ENCODE measurements at places on chromosomes 2 and 18.

- no peak for DNase-seq
These were observed 8.3 kb downstream of the FOSL2 start for GRCh38 chr2:28400921-28401320.

GRCh38 chr2:102048465-102048864, 56.7 kb downstream of the IL1R2 start:
- no peak for DNase-seq

DNA sequence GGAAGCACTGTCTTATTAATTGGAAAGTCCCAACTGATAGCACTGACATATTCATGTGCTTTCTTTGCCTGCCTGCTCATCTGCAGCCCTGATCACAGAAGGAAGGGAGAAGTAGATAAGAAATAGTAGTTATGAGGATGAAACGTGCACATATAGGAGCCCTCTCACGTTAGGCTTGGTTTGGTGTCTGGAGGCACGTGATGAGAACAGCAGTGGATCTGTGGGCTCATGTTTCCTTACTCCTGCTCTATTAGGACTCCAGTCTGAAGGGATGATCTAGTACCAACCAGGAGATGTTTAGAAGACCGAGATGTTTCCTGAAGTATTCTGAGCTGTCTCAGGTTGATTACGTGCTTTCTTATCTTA, 84.9 kb downstream of the MAP4K4 start:
- DNase-seq = no peak

- no peak for DNase-seq
These were observed 80.5 kb upstream of the UPP2 start for GRCh38 chr2:158021226-158021625.

- DNase-seq = no peak
These were observed 1310.9 kb upstream of the TMEFF2 start for GRCh38 chr2:193505620-193506019.

DNA sequence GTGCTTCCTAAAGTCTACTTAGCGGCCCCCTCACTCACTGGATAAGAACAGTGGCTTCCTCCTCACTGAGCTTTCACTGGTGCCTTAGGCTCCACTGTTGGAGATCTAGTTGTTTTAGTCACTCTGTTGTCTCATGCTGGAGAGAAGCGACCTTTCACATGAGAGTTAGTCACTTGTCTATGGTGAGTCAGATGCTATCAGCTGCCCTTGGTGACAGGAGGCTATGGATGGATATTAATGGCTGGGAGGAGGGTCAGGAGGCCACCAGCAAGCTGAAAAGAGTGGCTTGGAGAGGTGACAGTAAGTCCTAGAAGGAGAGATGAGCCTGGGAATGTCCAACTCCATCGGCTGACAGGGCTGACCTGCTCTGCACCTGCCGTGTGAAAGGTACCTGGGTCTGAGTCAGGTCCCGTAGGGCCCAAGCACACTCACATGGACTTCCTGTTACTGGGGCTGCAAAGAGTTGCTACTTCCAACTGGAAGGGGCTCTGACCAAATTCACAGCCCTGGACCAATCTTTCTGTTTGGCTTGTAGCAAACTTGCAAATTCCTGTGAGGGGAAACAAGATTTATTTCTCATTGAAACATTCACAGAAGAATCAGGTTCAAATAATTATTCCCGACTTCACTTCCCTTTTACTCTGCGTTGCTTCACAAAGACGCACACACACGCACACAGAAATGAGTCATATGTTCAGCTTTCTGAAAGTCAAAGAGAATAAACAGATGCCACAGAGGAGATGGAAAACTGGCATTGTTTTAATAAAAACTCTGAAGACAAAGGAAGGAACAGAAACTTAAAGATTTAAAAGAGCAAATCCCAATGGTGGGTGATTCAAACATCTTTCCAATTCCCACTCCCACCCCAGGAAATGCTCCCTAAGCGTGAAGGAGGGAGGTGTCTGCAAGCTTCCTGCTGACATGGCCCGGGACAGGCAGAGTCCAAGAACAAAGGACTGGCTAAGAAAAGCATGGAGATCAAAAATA, 203.5 kb upstream of the TWIST2 start:
- no peak for DNase-seq

- no peak for DNase-seq
These were observed 24.4 kb downstream of the NMS start for GRCh38 chr2:100494712-100495111.

GRCh38 chr18:49094136-49094535, 143.4 kb upstream of the SMAD7 start:
- DNase-seq = no peak

DNA sequence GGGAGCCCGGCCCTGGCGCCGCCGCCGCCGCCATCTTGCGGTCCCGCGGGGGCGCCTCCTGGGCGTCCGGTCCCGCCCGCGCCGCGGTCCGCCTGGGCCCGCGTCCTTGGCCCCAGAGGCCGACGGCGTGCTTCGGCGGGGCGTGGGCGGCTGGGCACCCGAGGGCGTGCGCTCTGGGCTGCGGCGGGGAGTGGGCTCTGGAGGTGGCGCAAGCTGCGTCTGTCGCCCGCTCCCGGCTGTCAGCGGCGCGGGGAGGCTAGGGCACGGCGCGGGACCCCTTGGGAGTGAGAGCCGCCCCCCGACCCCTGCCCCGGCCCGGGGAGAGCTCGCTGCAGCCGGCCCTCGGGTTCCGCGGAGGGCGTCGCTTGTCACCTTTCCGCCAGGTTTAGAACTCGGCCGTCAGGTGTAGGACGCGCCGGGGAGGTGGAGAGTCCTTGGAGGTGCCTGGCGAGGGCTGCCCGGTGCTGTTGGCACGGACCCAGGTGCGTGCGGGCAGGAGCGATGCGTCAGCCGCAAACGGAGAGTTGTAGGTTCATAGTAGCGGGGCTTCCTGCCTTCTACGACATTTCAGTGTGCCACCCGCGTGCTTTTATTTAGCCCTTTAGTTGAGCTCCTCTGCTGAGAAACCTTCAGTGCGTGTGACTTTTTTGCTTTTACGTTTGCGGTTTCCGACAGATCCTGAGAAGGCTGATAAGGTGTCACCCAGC, 921 bp downstream of the VAPA start:
- no peak for DNase-seq

- DNase-seq = no peak
These were observed 109.9 kb upstream of the CD302 start for GRCh38 chr2:159907909-159908308.

GRCh38 chr2:66897181-66897580, 462.3 kb downstream of the MEIS1 start:
- DNase-seq = no peak

GRCh38 chr2:234031207-234031606, 19.3 kb upstream of the SPP2 start:
- no peak for DNase-seq

DNA sequence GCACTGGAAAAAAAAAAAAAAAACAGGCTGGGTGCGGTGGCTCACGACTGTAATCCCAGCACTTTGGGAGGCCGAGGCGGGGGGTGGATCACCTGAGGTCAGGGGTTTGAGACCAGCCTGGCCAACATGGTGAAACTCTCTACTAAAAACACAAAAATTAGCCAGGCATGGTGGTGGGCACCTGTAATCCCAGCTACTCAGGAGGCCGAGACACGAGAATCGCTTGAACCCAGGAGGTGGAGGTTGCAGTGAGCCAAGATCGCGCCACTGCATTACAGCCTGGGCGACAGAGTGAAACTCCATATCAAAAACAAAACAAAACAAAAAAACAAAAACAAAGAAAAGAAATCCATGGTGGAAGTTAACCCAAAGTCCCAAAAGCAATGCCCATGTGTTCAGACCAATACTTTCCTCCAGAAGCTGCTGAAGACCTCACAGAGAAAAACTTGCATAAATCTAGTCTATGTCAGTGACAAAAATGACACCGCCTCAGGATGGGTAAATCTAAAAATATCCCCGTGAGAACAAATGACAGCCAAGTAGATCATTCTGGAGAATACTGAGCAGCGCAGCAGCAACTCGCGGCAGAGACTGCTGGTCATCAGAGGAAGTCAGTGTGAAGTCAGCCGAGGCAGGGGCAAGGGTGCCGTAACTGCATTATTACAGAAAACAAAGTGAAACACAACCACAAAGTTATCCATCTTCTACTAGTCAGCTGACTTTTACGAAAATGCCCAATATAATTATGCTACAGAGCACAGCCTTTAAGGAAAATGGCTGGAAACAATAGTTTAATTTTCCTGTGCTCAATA, 41.0 kb downstream of the LPIN2 start:
- no peak for DNase-seq

- no peak for DNase-seq
These were observed 92.7 kb upstream of the MGAT5 start for GRCh38 chr2:134161170-134161547.

DNA sequence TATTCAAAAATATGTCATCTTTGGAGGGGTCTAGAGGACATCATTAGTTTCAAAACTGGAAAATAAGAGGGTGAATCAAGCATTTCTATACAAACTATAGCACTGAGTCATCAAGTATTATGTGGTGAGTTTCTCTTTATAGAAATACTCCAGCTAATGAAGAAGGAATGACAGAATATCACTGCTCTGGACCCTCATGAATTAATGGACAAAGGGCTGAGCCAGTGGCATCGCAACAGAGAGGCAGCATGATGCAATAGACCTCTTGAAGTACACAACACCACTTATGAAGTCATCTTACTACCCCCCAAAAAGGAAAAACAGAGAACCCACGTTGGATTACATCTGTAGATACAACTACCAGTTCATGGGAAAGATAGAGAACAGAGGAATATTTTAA, 27.4 kb upstream of the EIF2AK3 start:
- no peak for DNase-seq

DNA sequence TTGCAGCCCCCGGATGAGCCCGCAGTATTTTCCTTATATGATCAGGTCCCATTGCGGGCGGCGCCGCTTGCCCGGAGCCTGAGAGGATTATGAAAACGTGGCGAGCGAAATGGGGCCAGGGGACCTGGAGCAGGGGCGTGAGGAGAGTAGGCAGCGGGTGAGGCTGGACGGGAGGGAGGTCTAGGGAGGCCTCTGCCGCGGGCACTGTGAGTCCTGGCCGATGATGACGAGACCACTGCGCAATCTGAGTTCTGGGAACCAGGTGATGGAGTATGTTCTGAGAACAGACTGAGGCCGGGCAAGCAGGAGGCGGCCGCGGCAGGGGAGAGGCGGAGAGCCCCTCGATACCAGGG, 790 bp upstream of the ACAA2 start:
- no peak for DNase-seq

DNA sequence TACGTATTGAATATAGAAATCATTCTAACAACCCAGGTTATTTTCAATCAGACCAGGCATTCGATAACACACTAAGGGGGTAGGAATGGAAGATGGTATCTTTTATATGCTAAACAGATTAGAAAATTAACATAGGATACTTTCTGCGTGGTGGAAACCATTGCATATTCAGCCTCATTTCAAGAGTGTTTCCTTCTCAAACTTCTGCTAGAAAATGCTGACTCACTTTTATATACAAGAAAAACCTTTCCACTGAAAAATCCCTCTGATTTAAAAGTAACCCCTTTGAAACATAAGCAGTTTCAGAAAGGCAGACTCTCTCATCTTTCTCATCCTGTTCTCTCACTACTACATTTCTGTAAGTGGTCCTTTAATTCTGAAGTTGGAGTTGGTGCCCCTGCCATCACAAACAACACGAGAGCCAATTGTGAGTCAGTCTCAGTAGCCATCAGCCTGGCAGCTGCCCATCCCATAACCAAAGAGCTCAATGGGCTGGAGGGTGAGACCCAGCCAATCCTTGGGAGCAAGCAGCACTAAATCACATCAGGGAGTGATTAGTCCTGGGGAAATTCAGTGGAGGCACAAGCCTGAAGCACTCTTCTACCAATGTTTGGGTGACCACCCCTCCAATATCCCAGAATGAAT, 343.1 kb downstream of the CELF4 start:
- DNase-seq = no peak

DNA sequence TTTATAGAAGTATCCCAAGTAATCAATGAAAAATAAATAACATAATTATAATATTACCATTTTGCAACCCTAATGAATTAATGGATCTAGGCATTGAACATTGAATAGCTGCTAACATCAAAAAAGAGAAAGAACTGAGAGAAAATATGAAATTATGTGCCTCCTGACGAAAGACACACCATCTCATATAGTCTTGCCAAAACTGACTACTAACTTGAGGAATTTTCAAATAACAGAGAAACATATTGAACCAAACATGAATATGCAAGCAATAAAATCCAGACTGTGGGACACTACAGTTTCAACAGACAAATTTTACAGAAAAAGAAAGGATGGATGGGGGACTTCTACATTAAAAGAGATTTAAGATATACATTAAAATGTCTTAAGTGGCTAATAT, 165.7 kb downstream of the WDPCP start:
- DNase-seq = no peak

- DNase-seq = no peak
These were observed 167.1 kb downstream of the SLC8A1 start for GRCh38 chr2:40284797-40285196.

- DNase-seq = no peak
These were observed 186.6 kb upstream of the ERBB4 start for GRCh38 chr2:212725180-212725579.

GRCh38 chr18:67282796-67283195, 233.7 kb downstream of the DSEL start:
- DNase-seq = no peak

DNA sequence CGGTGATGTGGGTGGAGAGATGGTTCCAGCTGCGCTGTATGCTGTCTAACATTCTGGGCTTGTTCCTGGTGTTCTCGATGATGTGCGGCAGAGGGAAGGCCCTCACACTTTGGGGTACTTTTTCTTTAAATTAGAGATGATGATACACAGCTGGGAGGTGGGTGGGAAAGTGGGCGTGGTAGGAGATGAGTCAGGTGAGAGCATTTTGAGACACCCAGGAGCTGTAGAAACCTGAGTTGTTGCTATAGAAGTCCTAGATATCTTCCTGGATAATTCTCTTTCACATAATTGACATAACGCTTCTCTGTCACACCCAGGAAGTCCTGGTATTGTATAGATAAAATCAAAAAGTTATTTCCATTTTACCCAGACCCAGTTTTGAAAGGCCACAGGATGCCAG, 103.8 kb upstream of the ALKAL2 start:
- no peak for DNase-seq

DNA sequence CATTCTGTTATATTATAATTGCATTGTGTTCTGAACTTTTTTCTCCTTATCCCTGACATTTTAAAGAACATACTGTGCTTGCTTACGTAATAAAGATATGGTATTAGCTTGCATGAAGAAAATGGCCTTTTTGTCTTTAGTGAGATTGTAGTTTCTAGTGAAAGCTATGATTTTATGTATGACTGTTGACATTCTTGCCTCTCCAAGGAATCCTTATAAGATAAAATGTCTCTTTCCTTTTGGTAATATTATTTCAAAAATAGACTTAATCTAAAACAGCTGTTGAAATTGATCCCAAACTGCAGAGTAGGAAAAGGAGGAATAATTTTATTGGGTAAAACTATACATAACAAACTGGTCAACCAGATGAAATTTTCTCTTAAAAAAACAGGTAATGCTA, 40.8 kb upstream of the CCDC102B start:
- no peak for DNase-seq
